ENCODE measurements at places on chromosomes 4 and X.

GRCh38 chr4:32172761-32173160, 1452.6 kb downstream of the PCDH7 start:
- no peak for DNase-seq

DNA sequence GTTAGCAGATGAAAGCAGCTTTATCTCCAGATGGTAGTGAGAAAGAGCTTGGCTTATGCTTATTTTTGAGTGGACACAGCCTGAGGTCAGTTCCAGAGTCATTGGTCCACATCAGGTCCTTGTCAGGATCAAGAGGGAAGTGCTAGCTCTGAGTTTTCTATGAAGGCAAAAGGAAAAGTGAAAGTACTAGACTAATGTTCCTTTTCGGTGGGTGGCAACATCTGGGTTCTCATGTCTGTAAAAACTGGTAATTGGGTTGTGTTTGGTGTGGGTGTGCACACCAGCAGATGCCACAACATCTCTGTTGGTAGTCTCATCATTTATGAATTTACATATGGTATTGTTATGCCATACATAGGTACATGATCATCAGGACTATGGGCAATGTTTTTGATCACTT, 210.5 kb downstream of the PWWP3B start:
- no peak for DNase-seq

GRCh38 chrX:153693216-153694086, 5.7 kb downstream of the SLC6A8 start:
- no peak for DNase-seq

DNA sequence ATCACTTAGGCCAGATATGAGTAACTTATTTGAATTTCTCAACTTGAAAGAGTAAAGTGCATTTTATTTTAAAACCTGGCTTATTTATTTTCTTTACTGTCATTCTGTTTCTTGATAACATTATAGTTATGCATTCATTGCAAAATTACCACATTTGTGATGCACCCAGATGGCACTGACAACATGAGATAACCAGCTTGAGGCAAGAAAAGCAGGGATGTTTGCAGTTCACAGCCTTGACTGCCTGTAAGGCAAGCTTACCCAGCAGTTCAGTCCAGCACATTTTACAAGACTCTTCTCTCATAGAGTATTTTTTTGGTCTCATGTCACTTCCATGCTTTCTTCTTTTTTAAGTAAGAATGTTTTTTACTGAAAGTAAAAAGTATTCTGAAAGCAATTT, 25.3 kb upstream of the EPGN start:
- DNase-seq, result no peak

- DNase-seq, result no peak
Observed at GRCh38 chr4:149574971-149575370, 240.7 kb downstream of the IQCM start.

- no peak for DNase-seq
Observed at GRCh38 chr4:15005474-15006115, 3.3 kb downstream of the CPEB2 start.

DNA sequence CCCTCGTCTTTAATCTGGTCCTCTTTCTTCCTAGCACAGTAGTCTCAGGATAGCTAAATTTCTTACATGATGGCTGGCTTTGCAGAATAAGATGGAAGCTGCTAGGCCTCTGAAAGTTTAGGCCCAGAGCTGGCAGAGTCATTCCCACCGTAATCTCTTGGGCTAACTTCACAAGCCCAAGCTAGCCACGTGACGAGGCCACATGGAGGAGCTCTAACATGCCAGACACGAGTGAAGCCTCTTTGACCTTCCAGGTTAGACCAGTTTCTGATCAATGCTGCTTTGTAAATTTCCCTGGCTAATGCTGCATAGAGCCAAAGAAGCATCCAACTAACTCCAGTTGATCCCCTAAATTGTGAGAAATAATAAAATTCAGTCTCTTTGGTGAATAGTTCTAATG, 9.5 kb upstream of the CENPE start:
- no peak for DNase-seq

GRCh38 chr4:102454981-102455685, 46.0 kb upstream of the NFKB1 start:
- no peak for DNase-seq

DNA sequence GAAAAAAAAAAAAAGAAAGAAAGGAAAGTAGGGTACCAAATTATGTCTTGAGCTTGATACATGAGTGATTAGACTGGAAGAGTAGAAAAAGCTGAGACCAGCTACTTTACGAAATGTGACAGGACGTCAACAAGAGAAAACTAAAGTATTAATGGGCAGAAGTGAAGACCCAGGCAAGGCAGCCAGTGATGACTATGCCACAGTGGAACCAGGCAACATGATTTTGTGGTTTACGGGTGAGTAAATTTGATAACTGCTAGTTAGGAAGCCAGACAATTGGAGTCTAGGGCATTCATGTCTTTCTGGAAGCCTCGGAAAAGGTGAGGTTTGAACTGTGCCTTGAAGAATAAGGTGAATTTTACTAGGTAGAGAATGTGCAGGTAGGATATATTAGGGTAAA, 326.4 kb downstream of the TENM3 start:
- no peak for DNase-seq

DNA sequence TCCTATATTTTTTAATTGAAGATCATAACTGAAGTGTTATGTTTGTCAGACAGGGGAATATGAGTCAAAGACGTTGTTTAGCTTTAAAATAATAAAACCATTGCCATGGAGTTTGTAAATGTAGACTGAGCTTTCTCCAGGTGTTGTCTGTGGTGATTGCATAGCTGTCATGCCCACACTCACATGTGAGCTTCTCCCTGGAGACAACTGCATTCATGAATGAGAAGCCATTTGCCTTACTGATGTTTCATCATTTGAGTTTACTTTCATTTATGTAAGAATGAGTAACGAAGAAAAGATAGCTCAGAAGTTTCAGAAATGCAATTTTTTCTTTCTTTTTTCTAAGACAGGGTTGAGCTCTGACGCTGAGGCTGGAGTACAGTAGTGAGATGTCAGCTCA, 339.1 kb downstream of the GALNTL6 start:
- DNase-seq, result no peak

Data from activated T-helper 1 cell treated with anti-CD3 and anti-CD28 coated beads, Interleukin-2, amount 50 U/mL, for 16 hours (primary cell).